Natural killer cell treated with Interleukin-12 subunit alpha and Interleukin-12 subunit beta and Interleukin-15 and Interleukin-18, amount 100 ng/mL, for 72 hours (primary cell): ENCODE measurements at places on chromosomes 3 and 15. TPM values are rescaled to one million over a fixed set of nuclear protein-coding genes. Genes with fewer than 3 reads are reported as not detected.

DNA sequence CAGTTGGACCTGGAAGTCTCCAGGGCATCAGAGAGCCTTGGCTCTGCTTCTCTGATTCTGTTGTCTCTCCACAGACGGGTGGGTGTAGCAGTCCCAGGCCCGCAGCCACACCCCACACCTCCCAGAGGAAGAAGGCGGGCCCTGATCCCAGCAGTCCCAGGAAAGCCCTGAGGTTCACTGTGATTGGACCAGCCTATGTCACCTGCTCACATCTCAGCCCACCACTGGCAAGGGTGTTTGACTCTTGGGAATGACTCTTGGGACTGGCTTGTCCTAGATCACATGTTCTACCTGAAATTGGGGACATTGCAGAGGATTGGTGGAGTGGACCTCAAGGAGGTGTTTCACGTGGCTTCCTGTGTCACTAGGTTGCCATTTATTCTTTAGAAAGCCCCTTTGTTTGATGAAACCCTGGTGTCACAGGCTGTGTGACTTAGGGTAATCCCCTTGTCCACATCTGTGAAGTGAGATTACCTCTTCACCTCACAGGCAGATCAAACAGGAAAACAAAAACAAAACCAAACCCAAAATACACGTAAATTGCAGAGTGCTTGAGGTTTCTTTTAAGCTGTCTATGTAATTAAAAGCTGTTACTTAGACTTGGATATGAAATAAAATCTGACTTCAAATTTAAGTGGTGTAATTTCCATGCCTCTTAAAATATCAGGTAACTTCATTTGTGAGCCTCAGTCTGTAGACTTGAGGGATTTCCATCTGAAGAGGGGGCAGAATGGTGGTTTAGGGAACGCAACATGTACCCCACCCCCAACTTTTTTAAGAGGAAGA lies 26.7 kb downstream of the FLNB start:
- H3K36me3 ChIP-seq: no peaks in the 10 kb centered on the region
- no peak for DNase-seq
- H3K27me3 ChIP-seq: peaks cover 2% of the 10 kb centered on the region
- peaks cover 20% of the 10 kb centered on the region for H3K4me1 ChIP-seq

GRCh38 chr3:94070341-94070911 lies 7.6 kb downstream of the NSUN3 start:
- H3K27ac ChIP-seq: no peak overlapping the region
- H3K36me3 ChIP-seq: peaks cover 39% of the 10 kb centered on the region
- H3K27me3 ChIP-seq: no peaks in the 10 kb centered on the region

Gene CPA3
- total RNA-seq: not detected

- DNase-seq: no peak
- peaks cover 64% of the 10 kb centered on the region for H3K27me3 ChIP-seq
- H3K27ac ChIP-seq: no peak overlapping the region
- H3K4me3 ChIP-seq: no peak overlapping the region
Measured at GRCh38 chr3:140931801-140932200, 9.8 kb upstream of the SLC25A36 start.

Gene KBTBD13
- total RNA-seq: not detected

- H3K27ac ChIP-seq: peak overlapping the region; percentile 40
- DNase-seq: no peak
Measured at GRCh38 chr15:41790756-41791546, 16.7 kb downstream of the MAPKBP1 start.

DNA sequence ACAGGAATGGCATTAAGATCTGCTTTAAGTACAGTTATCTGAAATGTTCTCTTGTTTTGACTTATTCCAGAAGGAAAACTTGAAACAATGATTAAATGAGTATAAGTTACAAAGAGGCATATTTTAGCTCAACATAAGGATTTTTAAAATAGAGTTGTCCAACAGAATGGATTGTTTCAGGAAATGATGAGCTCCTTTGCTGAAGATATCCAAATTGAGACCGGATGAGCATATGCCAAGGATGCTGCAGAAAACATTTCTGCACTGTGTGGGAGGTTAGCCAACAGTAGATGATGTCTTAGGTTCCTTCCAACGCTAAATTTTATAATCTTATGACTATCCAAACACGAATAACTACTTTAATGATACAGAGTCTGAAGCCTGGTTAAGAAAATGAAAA lies 226.5 kb upstream of the NANOGP8 start:
- H3K27me3 ChIP-seq: no peaks in the 10 kb centered on the region
- H3K27ac ChIP-seq: no peak overlapping the region
- no peaks in the 10 kb centered on the region for H3K4me1 ChIP-seq
- no peak overlapping the region for H3K4me3 ChIP-seq

DNA sequence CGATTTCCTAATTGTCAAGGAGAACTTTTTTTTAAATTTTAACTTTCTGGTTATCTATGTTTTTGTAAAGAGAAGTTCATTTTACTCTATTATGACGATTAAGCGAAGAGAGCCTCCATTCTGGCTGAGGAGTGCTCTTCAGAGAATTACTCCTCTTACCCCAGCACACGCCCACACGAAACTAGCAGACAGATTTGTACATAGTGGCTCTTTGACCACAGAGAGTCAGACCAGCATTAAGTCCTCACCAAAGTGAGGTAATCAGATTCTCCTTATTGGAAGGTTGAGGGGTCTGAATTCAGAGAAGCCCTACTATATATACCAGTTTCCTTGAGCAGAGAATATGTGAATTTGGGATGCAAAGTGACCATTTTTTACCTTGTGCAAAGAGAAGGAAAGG lies 204.8 kb upstream of the TSC22D2 start:
- H3K36me3 ChIP-seq: no peaks in the 10 kb centered on the region
- no peaks in the 10 kb centered on the region for H3K4me1 ChIP-seq
- H3K27me3 ChIP-seq: peaks cover 28% of the 10 kb centered on the region

DNA sequence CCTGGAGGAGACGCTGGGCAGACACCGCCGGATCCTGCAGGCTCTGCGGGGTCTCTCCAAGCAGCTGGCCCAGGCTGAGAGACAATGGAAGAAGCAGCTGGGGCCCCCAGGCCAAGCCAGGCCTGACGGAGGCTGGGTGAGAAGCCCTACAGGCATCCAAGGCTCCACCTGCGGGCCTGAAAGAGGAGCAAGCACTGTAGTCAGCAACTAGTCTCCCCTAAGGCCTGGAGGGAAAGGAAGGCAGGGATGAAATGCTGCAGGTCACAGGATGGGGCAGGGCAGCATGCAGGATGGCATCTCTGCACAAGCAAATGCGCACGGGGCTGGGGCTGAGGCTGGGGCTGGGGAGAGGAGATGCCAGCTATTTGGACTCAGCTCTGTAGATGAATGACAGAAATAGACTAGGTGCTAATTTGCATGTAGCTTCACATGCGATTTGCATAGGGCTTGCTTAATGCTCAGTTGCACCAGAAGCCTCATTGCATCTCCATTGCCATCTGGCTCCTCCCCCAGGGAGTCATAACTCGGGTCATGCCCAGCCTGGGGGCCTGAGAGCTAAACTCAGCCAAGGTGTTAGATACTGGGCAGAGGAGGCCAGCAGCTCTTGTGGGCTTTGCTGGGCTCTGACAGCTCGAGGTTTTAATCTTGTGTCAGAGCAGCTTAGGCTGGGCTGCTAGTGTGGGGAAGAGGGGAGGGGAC lies 5.2 kb upstream of the CPLX3 start:
- peaks cover 22% of the 10 kb centered on the region for H3K4me1 ChIP-seq
- H3K27me3 ChIP-seq: peaks cover 8% of the 10 kb centered on the region
- no peak for DNase-seq
- no peaks in the 10 kb centered on the region for H3K36me3 ChIP-seq

Gene DPPA2
- total RNA-seq: not detected

- H3K4me1 ChIP-seq: peaks cover 19% of the 10 kb centered on the region
- DNase-seq: no peak
- H3K36me3 ChIP-seq: no peaks in the 10 kb centered on the region
- H3K27me3 ChIP-seq: peaks cover 25% of the 10 kb centered on the region
- peak overlapping the region; percentile 43 for H3K4me3 ChIP-seq
Measured at GRCh38 chr15:70023769-70024491, 73.8 kb downstream of the TLE3 start.

GRCh38 chr3:154126651-154127050 lies 5.5 kb downstream of the ARHGEF26 start:
- peaks cover 7% of the 10 kb centered on the region for H3K4me1 ChIP-seq
- H3K36me3 ChIP-seq: no peaks in the 10 kb centered on the region
- no peak overlapping the region for H3K4me3 ChIP-seq
- H3K27ac ChIP-seq: no peak overlapping the region

- no peaks in the 10 kb centered on the region for H3K4me1 ChIP-seq
- no peak for DNase-seq
- H3K36me3 ChIP-seq: no peaks in the 10 kb centered on the region
- H3K4me3 ChIP-seq: no peak overlapping the region
- H3K27ac ChIP-seq: no peak overlapping the region
- peaks cover 35% of the 10 kb centered on the region for H3K27me3 ChIP-seq
Measured at GRCh38 chr3:139934613-139935015, 371 bp upstream of the CLSTN2 start.
